ENCODE measurements at places on chromosomes 16 and 17. TPM values are rescaled to one million over a fixed set of nuclear protein-coding genes. Genes with fewer than 3 reads are reported as not detected.

CCL22 gene
- total RNA-seq = not detected

PIK3R5 gene
- total RNA-seq = not detected

TLCD1 gene
- total RNA-seq = 10.4 TPM

TBC1D3G gene
- total RNA-seq = not detected

NACA2 gene
- total RNA-seq = not detected

RASL10B gene
- total RNA-seq = 4.6 TPM

TSNAXIP1 gene
- under 0.01 TPM for total RNA-seq

CTU2 gene
- 21.9 TPM for total RNA-seq

RGS11 gene
- under 0.01 TPM for total RNA-seq

TBX6 gene
- 0.35 TPM for total RNA-seq

TNFRSF13B gene
- not detected for total RNA-seq

PRSS21 gene
- 5.5 TPM for total RNA-seq

GRIN2A gene
- under 0.01 TPM for total RNA-seq

All from myometrial cell (primary cell).